ENCODE measurements at places on chromosomes 5 and 9.

DNA sequence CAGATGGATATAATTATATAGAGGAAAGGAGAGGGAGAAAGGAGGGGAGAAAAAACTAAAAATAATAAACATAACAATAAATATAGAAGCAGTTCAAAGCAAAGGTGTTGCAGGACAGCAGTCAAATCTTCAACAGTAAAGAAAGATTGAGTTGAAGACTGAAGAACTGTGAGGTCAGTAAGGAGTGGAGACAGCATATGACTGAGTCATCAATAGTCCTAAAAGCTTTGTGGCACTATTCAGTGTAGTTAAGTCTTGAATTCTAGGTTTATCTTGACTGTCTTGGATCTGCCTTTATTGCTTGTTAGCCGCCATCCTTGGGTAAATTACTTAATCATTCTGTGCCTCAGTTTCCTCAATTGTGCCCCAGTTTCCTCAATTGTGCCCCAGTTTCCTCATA lies 137.0 kb downstream of the MRPS30 start:
- DNase-seq, result no peak

- DNase-seq, result no peak
These were observed 721.0 kb upstream of the ARRDC3 start for GRCh38 chr5:92104126-92104525.

- DNase-seq, result no peak
These were observed 4.0 kb downstream of the TTLL11 start for GRCh38 chr9:122088880-122089706.

GRCh38 chr5:147417135-147417813 lies 92.6 kb downstream of the DPYSL3 start:
- DNase-seq, result no peak

GRCh38 chr5:115685490-115685889 lies 59.7 kb upstream of the TMED7 start:
- no peak for DNase-seq

- no peak for DNase-seq
These were observed 60.2 kb downstream of the PCSK1 start for GRCh38 chr5:96372726-96373380.

GRCh38 chr9:89541798-89542197 lies 43.9 kb upstream of the SEMA4D start:
- no peak for DNase-seq
